ENCODE measurements at places on chromosomes 16 and 17.
A peak's percentile ranks its signal among the peaks of the same experiment; 100 is the strongest.

- DNase-seq: no peak
Observed at GRCh38 chr16:84751241-84751640, 51.4 kb downstream of the USP10 start.

DNA sequence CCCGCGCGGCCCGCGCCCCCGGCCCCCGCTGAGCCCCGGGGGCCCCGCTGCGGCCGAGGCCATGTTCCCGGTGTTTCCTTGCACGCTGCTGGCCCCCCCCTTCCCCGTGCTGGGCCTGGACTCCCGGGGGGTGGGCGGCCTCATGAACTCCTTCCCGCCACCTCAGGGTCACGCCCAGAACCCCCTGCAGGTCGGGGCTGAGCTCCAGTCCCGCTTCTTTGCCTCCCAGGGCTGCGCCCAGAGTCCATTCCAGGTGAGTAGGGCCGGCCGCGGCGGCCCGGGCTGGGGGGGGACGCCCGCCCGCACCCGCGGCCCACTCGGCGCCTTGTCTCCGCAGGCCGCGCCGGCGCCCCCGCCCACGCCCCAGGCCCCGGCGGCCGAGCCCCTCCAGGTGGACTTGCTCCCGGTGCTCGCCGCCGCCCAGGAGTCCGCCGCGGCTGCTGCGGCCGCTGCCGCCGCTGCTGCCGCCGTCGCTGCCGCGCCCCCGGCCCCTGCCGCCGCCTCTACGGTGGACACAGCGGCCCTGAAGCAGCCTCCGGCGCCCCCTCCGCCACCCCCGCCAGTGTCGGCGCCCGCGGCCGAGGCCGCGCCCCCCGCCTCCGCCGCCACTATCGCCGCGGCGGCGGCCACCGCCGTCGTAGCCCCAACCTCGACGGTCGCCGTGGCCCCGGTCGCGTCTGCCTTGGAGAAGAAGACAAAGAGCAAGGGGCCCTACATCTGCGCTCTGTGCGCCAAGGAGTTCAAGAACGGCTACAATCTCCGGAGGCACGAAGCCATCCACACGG, 504 bp downstream of the MAZ start:
- DNase-seq: peak; percentile 35

DNA sequence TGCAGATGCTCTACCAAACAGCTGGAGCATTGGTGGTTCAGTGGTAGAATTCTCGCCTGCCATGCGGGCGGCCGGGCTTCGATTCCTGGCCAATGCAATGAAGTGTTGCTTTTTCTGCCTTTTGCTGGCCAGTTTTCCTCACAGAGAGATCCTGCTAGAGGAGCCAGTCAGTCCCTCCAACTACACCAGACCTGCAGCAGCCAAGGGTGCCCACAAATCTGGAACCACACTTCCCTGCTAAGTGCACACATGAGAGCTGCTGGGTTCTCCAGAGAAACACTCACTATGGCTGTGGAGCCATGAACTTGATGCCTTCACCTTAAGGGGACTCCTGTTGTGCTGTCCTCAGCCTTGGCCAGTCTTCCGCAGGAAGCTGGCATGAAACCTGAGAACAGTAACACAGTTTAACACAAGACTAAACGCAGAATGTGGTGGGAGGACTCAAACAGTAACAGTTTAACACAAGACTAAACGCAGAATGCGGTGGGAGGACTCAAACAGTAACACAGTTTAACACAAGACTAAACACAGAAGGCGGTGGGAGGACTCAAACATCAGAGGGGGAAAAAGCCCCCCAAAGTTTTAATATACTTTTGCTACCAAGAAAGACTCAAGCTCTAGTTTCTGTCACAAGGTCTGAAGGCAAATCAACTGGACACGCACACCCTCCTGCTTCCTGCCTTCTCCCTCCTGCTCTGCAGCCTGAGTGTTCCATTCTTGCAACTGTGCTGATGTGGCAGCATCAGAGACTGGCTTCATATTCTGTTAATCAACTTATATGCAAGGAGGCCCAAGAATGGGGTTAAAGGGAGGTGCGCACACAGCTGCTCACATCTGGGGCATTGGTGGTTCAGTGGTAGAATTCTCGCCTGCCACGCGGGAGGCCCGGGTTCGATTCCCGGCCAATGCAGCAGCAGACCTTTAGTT, 12.0 kb downstream of the VAC14 start:
- DNase-seq: no peak

GRCh38 chr17:82014432-82014831, 8.2 kb downstream of the CENPX start:
- no peak for DNase-seq

GRCh38 chr17:2347805-2348685, 10.7 kb downstream of the SGSM2 start:
- DNase-seq: peak; percentile 21

GRCh38 chr16:51550800-51551347, 399.8 kb upstream of the SALL1 start:
- no peak for DNase-seq

Data from NCI-H1417 treated with DMSO at 0.1 percent for 48 hours (cell line).